ENCODE measurements at places on chromosomes 5 and 9.

- DNase-seq = no peak
These were observed 533.3 kb downstream of the ACTL7B start for GRCh38 chr9:108322326-108323098.

DNA sequence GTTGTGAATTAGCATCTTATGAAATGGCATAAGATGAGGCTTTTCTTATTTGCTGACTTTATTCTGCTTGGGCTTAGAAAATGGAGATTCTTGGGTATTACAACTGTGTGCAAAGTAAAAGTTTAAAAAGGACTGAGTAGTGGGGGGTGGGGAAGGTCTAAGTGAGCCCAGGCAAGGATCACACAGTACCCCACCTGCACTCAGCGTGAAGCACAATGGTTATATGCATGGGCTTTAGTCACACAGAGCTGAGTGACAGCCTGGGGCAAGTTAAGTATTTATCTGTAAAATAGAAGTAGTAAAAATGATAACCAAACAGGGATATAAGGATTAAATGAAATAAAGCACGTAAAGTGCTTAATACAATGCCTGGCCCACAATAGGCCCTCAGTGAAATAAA, 247.4 kb downstream of the FAM114A2 start:
- DNase-seq = no peak

DNA sequence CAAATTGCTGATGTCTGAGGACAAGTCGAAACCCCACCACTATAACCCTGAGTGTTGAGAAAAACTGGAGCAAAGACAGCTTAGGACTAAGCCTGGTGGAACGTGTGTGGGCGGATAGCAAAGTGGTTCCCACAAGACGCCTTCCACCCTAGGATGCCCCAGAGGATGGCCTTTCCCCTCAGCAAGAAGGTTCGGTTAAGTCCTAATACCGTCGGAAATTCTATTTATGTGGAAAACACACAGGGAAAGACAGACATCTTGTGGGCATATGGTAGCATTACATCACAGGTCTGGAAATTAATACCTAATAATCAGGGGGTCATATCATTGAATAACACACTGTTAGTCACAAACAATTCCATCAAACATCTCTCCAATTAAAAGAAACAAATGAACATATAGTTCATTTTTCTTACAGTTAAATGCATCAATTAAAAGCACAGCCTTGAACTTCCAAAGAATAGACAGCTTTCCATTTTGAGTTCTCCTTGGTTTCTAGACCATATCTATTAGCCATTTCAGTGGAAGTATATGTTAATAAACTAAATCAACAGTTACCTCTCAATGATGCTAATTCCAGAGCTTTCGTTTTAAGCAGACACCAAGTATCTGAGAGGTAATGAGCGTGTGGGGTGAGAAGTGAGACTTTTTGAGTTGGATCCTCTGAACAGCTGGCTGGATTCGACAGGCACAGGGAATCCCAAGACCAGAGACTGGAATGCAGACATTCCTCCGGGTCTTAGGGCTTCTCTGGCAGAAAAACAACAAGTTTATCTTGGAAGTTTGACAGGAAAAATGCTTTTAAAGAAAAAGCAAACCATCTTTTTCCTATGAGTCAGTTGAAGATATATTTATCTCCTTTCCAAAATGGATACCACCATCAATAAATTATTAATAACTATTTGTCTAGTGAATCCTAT, 2.9 kb upstream of the ICE1 start:
- peak; percentile 19 for DNase-seq

GRCh38 chr5:6573651-6574101, 59.2 kb downstream of the NSUN2 start:
- no peak for DNase-seq

DNA sequence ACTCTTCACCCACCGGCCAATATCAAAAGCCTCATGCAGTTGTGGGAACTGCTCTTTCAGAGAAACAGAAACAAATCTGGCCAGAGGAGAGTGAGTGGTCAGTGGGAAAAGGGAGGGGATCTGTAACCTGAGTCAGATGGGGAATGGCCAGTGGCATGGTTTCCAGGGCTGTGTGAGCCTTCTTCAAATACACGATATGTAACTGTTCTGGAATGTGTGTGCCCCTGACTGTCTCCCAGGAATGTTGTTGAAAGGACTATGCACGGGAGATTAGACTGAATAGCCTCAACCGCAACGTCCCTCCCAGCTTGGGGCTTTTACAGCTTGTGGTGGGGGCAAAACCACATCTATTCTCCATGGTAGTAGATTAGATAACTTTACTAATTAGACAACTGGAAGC, 60.8 kb downstream of the SH3TC2 start:
- no peak for DNase-seq

- DNase-seq = no peak
These were observed 35.6 kb upstream of the NEK6 start for GRCh38 chr9:124222109-124222508.

- DNase-seq = no peak
These were observed 52.8 kb upstream of the RPL26L1 start for GRCh38 chr5:172906436-172906835.

DNA sequence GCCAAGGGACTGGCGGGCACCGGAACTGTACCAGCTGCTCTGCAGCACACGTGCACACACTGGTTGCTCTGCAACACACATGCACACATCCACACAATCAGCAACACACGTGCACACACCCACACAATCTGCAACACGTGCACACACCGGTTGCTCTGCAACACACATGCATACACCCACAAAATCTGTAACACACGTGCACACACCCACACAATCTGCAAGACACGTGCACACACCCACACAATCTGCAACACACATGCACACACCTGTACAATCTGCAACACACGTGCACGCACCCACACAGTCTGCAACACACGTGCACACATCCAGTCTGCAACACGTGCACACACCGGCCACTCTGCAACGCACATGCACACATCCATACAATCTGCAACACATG, 17.9 kb downstream of the PLEKHG4B start:
- no peak for DNase-seq

DNA sequence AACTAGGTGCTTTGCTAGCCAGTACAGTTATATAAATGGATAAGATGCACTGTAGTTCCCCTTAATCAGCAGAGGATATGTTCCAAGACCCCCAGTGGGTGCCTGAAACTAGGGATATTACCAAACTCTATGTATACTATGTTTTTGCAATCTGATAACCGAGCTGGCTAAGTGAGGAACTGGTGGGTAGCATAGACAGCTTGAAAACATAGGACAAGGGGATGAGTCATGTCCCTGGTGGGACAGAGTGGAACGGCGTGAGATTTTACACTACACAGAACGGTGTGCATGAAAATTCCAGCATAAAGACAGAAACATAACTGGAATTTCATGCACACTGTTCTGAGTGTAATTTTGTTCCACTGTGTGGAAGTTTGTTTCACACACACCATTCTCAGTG, 86.9 kb downstream of the BASP1 start:
- DNase-seq = no peak

DNA sequence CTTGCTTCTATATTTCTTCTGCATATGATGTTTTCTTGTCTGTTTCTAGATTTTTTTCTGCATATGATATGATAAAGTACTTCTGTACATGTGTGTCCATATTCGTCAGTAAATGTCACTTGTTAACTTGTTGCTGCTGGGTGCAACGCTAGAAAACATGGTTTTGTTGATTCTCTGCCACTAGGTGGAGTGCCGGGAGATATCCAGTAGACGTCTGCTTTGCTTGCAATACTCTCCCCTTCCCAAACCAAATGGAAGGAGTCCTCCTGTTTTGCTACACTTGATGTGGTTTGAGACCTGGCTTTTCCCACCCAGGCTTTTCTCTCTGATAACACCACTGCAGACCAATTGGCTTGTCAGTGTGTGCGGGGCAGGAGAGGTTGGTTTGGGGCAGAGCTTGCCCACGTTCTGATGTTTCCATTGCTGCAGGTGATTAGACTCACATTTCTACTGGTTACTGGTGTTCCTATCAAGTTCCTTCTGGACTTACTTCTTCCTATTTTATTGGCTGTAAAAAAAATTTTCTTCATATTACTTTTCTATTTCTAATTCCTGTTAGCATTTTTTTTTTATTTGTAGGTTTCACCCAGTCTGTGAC, 900.0 kb upstream of the CDH10 start:
- peak; percentile 50 for DNase-seq

- peak; percentile 88 for DNase-seq
These were observed 77.1 kb downstream of the SUSD1 start for GRCh38 chr9:112097712-112098688.

- DNase-seq = no peak
These were observed 101.7 kb downstream of the GDNF start for GRCh38 chr5:37738057-37738691.

DNA sequence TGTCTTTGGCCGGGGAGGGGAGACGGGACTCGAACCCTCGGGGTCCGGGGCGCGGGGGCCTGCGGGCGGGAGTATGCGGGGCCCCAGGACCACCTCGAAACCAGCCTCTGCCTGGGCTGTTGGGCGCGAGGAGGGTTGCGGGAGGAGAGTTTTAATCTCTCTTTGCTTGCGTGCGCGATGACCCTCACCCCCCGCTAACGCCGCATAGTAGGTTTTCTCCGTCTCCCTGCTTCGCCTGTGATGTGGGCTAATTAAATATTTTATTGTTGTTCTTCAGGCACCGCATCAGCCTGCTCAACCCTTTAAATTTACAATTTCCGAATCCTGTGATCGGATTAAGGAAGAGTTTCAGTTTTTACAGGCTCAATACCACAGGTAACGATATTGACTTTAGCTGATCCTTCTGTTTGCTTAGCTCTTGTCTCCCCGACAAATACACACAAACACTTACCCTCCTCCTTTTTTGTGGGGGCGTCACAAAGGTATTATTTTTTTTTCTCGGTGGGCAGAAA, 1.7 kb downstream of the TLE4 start:
- no peak for DNase-seq

DNA sequence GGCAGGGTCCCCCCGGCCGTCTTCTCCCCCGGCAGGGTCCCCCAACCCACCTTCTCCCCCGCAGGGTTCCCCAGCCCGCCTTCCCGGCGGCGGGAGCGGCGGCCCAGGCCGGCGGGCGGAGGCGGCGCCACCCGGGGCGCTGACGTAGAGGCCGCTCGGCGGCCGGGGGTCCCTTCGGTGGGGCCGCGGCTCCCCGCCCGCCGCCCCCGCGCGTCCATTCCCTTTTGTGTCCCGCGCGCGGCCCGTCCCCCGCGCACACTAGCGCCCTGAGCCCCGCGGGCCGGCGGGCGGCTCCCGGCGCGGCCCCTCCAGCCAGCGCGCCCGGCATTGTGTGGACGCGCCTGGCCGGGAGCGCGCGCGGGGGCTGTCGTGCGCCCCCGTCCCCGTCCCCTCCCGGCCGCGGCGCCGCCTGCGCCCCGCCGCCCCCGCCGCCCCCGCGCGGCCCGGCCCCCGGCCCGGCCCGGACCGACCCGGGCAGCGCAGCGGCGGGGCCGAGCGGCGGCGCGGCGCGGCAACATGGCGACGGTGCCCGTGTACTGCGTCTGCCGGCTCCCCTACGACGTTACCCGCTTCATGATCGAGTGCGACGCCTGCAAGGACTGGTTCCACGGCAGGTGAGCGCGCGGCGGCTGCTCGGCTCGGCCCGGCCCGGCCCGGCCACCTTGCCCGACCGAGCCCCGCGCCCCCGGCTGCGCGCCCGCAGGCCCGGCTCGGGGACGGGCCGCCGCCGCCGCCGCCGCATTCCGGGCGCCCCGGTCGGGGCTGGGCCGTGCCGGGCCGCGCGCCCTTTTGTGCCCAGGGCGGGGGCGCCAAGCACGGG, at the start of gene PHF2:
Gene PHF2 (plus strand): TSS at position 327 of the 820 bp plus-strand sequence. CDS start 190 bp downstream, at position 517.
- no peak for DNase-seq

DNA sequence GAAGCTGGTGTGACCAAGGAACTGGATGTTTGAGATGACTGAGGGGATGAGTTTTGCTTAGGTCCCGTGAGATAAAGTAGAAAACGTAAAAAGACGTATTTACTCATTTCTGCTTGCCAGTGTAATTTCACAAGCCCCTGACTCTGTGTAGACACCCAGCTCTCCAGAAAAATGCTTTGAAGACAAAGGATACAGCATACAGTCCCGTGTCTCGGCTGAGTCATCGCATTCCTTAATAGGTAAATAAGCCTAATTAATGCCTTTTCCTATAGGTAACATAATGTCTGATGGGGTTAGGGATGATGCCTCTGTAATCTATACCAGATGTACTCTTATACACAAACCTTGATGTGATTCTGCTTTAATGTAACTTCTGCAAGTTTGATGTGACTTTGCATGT, 20.2 kb downstream of the S100Z start:
- no peak for DNase-seq

GRCh38 chr5:132426525-132427138, 57.1 kb downstream of the SLC22A5 start:
- no peak for DNase-seq

GRCh38 chr9:68720656-68721313, 15.7 kb downstream of the PIP5K1B start:
- DNase-seq = no peak

- no peak for DNase-seq
These were observed 57.6 kb downstream of the AHRR start for GRCh38 chr5:378976-379742.

GRCh38 chr9:89862316-89862715, 257.5 kb downstream of the GADD45G start:
- no peak for DNase-seq

DNA sequence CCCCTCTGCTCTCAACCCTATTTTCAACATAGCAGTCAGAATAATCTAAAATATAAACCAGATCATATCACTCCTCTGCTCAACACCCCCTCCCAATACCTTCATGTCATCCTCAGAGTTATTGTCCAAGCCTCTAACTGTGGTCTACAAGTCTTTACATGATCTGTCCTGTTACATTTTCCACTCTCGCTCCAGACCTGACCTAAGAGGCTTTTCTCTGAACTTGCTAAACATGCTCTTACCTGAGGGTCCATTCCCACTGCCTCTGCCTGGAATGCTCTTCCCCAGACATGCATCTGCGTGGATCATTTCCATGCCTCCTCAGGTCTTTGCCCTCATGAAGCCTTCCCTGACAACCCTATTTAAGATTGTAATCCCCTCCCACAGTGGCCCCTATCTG, 12.0 kb downstream of the NIPSNAP3B start:
- DNase-seq = no peak

DNA sequence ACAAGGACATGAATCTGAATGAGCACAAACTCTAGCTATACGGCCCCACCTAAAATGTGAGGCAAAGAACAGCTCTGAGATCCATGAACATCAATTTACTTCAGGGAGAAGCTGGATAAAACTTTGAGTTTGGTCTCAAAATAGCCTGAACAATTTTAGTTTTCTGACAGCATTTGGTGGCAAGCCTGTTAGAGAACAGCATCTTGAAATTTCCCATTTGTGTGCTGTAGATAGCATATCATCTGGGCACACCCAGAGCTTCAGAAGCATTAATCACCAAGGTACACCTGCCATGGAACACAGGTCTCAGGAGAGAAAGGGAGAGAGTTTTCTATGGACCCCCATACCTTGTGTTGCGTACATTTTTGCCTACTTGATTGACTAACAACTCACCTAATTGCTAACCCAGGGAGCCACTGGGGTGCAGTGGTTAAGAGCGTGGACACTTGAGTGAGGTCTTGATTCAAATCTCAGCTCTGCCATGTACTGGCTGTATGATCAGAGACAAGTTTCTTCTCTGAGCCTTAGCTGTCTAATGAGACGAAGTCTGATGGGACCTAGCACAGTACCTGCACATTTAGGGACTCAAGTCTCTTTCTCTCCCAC, 264.9 kb downstream of the PIK3R1 start:
- DNase-seq = no peak

GRCh38 chr5:59711310-59711709, 182.2 kb downstream of the PDE4D start:
- no peak for DNase-seq

GRCh38 chr5:34756781-34757624, 82.0 kb upstream of the TTC23L start:
- DNase-seq = no peak

- no peak for DNase-seq
These were observed 57.2 kb downstream of the MTRR start for GRCh38 chr5:7925961-7926695.

- DNase-seq = no peak
These were observed 42.3 kb upstream of the NR3C1 start for GRCh38 chr5:143445776-143446175.

Data from HAP-1 (cell line).